ENCODE measurements at places on chromosomes 2 and 18.

DNA sequence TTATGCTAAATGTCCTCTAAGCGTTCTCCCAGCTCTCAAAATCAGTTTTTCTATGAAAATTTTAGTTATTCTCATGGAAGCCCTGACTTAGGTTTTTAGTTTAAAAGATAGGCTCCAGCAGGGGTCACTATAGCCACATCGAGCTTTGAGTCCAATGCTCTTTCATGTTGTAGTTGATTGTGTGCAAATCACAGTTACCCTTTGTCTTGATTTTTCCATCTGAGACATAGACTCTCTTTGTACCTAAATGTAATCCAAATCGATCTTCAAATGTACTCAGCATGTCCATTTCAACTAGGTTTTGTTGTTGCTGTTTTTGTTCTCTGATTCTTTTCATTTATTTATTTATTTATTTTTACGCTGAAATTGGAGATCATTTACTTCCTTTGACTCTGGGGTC, 26.4 kb upstream of the MSTN start:
- DNase-seq, result peak; percentile 4

DNA sequence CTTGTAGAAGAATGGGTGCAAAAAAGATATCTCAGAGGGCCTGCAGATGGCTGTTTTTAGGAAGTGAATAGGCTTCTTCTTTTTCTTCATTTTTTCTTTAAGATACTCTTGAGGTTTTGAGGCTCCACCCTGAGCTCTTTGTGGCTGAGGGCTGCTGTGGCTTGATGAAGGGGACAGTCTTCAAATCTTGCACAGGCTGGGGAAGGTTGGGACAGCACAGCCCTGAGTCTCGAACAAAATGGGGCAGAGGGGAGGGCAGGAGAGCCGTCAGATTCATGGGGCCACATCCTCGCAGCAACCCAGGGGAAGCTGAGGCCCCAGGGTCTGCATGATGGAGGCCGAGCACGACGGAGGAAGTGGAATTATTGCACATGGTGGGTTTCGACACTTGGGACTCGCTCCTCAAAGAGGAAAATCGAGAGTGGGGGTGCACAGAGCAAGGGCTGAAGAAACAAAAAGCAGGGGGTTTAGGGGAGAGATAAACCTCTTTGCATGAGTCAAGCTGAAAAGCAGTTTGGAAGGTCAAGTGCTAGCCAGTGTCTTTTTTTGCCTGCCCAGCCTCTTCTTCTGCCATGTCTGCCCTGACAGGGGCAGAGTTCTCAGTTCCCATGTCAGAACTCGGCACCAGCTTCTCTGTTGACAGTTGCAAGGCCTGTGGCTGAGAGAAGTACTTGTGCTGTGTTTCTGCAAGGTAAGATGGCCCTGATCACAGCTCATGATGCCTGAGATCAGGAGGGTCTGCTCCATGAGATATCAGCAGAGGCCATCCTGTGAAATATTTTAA, 19.5 kb downstream of the INPP4A start:
- no peak for DNase-seq

DNA sequence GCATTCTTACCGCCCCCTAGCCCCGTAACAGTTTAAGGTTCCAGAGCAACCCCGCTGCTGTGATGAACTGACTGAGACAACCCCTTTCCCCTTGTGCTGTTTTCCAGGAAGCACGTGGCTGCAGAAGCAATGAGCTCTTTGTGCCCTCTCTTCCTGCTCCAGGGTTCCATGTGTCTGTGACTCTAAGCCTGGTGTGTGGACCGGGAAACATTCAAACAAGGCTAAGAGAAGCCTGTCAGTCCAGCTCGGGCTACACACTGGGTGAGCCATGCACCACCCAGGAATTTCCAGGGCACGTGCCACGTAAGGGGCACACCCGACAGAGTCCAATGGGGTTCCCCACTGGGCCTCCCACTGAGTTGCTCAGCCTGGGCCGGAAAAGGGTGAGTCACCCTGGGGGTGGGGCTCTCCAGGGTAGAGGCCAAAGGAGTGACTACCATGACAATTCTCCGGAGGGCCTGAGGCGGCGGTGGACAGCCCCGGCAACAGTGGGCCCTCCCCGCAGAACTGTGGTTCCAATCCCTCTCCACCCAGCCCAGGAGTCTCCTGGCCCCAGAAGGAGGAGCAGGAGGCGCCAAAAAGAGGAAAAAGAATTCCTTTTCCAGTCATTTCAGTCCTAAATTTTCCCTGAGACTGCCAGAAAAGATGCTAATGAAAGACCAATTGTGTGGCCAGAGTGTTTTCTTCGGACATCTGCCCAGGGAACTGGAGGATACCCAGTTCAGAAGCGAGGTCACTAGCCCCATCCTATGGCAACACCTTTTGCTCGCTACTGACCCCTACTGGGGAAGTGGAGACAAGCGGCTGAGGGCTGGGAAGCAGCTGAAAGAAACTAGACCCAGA, 157.8 kb upstream of the SLC1A4 start:
- DNase-seq, result peak; percentile 60

DNA sequence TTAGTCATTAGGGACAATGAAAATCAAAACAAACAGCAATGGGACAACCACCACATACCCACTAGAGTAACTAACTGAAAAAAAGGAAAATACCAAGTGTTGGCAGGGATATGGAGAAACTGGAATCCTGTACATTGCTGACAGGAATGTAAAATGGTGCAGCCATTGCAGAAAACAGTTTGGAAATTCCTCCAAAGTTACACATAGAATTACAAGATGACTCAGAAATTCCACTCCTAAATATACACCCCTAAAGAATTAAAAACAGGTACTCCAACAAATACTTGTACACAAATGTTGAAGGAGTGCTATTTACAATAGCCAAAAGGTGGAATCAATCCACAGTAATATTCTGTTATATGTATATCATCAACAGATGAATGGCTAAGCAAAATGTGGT, 110.9 kb downstream of the ROCK1 start:
- DNase-seq, result no peak

GRCh38 chr2:231336236-231336635, 59.3 kb upstream of the B3GNT7 start:
- no peak for DNase-seq

DNA sequence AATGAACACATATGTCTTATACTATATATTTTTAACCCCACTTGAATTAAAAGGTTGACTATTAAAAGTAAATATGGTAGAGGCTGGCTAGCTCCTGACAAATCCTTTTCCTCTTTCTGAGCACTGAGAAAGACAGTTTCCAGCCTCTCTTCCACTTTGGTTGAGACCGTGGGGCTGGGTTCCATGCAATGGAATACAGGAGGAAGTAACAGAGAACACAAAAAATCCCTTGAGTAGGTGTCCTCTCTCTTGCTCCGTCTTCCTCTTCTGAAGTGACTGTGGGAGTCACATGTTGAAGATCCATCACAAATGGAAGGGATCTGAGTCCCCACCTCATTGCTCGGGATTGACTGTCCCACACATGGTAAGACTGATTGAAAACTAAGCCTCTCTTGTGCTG, 36.6 kb upstream of the SIGLEC15 start:
- DNase-seq, result no peak

DNA sequence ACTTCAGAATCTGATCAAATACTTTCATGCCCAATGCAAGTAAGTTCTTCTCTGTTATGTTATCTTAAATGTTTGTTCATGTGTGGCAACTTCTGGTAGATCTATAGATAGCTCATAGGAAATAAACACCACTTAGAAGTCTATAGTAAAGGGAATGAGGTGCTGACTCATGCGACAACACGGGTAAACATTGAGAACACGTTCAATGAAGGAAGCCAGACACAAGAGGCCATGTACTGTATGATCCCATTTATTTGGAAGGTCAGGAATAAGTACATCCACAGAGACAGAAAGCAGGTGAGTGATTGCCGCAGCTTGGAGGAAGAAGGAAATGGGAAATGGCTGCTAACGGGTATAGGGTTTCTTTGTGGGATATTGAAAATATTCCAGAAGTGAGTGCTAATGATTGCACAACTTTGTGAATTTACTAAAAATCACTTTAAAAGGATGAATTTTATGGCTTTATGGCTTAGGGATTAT, 95.4 kb downstream of the ITGB1BP1 start:
- no peak for DNase-seq

DNA sequence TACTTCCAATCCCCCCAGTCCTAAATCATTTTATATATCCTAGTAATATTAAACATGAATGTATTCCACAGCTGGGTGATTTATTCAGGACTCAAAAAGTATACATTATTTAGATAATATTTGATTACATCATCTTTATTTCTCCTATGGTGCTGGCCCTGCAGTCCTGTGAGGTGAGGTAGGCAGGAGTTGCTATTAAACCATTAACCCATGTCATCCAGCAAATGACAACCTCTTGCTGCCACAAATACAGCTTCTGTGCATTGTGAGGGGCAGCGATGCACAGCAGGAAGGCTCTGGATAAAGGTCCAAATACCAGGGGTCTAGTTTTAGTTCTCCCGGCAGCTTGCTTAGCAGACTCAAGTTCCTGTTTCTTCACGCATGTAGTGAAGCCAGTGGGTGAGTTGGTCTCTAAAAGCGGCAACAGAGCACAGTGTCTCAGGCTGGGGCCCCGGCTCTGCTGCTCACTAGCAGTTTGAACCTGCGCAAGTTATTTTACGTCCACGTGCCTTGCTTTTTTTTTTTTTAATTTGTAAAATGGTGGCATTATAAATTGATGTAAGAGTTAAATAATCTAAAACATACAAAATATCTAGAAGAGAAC, 36.1 kb downstream of the INSIG2 start:
- DNase-seq, result no peak

DNA sequence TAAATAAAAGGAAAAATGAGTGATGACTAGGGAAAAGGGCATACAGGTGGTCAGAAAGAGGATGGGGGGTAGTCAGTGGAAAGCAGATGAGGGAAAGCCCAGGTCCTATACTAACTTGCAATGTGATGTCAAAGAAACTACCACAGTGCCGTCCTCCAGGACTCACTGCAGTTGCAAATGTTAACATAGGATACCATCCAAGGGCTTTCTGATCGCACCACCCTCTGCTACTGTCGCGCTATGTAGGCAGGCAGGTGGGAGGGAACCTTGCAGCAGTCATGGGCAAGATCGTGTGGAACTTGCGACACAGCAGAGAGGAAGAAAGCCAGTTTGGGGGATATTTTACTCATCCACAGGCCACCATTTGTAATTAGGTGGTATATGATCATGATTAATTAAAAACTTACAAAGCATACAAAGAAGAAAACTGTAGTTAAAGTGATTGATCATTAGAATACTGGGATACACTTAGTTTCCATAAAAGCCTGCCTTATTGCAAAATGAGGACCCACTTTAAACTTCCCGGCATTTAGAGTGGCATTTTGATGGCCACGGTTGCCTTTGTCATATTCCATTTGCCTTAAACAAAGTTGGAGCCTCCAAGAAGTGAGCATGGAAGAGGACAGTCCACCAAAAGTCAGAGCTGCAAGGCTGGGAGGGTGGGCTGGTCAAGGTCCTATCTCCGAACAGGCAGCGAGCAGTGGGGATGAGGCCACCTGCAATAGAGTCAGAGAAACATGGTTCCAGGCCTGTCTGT, 8.5 kb upstream of the ROCK2 start:
- no peak for DNase-seq

Measured in anterior cingulate cortex (tissue), 58 donors.